CD4-positive, alpha-beta T cell treated with Interleukin-21 for 1 hour (primary cell): ENCODE measurements at places on chromosomes 7 and 10.
A peak's percentile ranks its signal among the peaks of the same experiment; 100 is the strongest.

GRCh38 chr7:132511387-132511786 lies 64.9 kb downstream of the PLXNA4 start:
- no peak for DNase-seq

DNA sequence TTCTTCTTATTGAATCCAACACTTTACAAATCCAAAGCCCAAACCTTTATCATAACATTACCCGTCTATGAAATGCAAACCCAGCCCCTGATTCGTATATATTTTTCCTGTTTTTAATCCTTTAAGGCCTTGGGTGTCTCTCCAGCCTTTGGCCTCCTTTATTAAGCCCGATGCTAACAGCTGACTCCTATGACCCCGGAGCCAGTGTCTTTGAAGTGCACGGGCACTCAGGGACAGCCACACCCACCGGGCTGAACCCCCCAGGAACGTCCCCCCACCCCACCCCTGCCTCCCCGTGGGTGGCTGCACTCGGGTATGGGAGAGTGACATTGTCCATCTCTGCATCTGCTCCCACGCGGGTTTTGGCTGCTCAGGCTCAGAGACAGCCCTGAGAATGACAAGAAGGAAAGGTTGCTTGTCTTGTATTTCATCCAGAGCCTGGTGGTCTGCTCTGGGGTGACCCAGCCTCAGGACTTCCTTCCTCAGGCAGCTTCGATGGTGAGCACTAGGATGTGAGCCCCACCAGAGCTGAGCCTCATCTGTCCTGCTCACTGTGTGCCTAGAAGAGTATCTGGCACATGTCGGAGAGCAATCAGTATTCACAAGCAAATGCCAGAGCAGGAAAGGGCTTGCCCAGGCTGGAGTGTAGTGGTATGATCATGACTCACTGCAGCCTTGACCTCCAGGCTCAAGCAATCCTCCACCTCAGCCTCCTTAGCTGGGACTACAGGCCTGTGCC lies 210.4 kb downstream of the SKIDA1 start:
- DNase-seq, result no peak

DNA sequence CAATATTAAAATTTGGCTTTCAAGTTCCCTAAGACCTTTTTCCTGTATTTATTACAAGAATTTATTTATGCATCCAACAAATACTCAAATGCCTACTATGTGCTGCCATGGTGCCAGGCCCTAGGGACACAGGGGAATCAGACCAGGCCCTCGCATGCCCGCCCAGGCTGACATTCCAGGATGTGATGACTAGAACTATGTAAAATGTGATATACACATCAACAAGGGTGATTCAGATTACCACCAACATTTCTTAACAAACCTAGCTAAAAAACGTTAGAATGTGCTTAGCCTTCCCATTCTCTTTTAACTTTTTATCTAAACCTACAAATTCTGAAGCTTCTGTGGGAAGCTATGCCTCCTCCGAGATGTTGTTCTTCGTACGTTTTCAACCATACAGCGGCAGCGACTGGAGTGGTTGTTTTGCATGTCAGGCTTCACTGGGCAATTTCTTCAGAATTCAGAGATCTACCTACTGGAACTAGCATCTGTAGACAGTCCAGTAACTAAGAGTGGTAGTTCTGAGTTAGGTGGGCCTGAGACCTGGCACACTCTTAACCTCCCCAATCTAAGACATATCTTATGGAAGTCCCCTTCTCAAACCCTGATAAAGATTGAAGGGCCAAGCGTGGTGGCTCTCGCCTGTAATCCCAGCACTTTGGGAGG lies 22.1 kb downstream of the GNA12 start:
- no peak for DNase-seq

DNA sequence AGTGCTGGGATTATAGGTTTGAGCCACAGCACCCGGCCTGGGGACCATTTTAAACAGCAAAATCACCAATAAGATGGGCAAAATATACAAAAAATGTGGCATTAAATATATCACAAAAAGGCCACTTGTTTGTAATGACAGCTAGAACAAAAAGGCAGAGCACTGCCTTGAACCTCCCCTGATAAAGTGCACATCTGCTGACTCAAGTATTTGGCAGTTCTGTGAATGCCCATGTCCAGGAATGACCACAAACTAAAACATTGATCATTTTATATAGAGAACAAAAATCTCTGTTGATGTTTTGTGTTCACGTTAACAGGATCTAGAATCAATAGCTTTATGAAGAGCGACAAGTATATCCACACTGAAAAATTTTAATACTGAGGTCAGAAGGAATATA lies 21.5 kb downstream of the HERC4 start:
- DNase-seq, result no peak

DNA sequence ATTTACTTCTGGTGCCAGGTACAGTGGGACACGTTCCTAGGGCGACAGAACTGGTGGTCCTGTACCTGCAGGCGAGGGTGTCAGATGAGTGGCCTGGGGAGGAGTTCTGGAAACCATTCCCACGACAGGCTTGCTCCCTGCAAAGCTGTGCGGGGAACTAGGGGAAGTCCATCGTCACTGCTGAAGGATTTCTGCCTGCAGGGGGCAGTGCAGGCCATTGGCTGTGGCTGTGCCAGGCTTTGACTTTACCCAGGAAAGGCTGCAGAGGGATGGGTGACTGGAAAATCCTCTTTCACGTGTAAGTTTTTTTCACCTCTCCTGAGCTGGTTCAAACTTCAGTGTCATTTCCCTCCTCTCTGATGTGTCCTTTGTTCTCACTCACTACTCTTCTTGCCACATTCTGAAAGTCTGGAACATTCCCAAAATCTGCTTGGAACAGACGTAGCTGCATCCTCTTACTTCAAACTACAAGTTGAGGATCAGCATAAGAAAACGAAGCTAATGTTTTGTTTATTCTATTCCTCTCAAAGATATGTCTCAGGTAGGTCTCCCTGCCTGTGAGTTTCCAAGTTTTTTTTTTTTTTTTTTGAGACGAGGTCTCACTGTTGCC lies 126.5 kb downstream of the SH2D4B start:
- DNase-seq, result peak; percentile 28

DNA sequence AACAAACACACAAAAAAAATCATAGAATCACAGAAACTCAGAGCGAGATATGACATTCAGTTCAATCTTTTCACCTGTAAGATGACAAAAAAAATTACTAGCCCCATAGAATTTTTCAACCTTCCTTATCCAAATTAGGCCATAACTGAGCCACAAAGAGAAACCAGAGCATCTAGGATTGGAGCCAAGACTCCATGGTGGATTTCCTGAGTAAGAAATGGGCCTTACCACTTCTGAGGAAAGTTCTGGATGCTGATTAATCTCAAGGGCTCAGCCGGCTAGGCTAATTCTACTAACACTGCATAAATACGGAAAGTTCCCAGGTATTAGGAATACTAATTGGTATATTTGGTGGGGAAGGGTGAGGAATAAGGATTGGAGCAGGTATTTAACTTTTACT lies 16.8 kb downstream of the LIPM start:
- no peak for DNase-seq

DNA sequence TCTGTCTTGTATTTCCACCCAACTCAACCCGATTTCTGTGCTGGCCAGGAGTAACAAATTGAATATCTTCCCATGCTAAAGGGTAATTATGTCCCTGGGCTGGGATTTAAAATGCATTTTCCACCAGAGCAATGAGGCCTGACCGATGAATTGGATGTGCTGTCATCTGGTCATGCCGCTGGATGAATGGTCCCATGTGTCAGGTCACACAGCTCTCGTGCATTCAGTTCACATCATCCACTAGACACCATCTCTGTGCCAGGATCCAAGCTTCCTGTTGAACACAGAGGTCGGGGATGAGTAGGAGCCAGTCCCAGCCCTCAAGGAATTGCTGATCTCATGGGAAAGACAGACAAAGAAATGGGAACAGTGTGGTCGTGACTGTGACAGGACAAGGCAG lies 200.8 kb downstream of the ADRA2A start:
- DNase-seq, result no peak

- no peak for DNase-seq
Observed at GRCh38 chr10:58919927-58920654, 256.4 kb upstream of the PHYHIPL start.

- no peak for DNase-seq
Observed at GRCh38 chr7:57178768-57179139, 46.5 kb upstream of the ZNF479 start.

GRCh38 chr7:159172400-159172799 lies 27.7 kb upstream of the VIPR2 start:
- no peak for DNase-seq

DNA sequence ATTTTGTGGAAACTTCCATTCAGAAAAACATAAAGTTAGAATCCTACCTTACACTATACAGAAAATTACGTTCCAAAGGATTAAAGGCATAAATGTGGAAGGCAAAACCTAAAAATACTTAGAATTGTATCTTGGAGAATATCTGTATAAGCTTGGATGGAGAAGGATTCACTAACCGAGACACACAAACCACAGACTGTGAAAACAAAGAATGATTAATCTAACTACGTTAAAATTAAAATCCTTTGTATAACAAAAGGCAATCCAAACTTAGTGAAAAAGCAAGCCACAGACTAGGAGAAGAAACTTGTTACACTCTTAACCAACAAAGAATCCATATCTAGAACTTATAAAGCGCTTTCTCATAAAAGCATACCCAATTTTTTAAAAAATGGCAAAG lies 678.8 kb downstream of the INHBA start:
- DNase-seq, result no peak

DNA sequence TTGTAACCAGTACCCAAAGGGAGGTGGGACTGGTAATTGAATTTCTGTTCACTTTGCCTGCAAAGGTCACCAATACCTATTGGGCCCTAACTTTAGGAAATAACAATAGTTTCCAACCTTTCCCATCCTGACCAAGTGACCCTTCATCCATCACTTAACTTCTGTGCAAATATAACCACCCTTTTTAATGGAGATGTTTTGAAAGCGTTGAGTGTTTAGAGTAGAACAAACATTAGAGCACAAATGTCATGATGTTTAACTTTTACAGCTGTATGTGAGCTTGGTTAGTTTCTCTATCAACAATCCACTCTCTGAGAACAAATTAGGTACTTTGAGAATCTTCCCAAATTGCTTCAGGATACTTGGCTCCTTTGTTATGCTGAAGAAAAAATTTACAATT lies 66.4 kb downstream of the MET start:
- no peak for DNase-seq

DNA sequence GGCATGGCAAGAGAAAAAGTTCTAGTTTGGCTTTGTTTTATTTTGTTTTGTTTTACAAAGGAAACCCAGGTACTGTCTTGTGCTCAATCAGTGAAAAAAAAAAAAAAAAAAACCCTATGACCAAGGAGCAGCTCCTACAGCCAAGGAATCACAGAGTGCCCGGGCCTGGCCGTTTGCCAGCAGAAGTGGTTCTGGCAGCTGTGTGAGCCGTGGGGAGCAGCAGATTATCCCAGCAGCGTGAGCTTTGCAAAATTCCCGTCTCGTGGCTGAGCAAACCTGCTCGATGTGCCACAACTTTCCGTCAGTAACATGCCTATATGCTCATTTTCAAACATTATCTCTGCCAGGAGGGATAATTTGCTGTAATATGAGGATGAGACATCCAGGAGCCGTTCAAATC lies 293.7 kb downstream of the POU6F2 start:
- DNase-seq, result no peak

GRCh38 chr7:148318838-148319237 lies 271.7 kb upstream of the C7orf33 start:
- no peak for DNase-seq

GRCh38 chr10:86261941-86262687 lies 104.5 kb downstream of the GRID1 start:
- DNase-seq, result no peak

DNA sequence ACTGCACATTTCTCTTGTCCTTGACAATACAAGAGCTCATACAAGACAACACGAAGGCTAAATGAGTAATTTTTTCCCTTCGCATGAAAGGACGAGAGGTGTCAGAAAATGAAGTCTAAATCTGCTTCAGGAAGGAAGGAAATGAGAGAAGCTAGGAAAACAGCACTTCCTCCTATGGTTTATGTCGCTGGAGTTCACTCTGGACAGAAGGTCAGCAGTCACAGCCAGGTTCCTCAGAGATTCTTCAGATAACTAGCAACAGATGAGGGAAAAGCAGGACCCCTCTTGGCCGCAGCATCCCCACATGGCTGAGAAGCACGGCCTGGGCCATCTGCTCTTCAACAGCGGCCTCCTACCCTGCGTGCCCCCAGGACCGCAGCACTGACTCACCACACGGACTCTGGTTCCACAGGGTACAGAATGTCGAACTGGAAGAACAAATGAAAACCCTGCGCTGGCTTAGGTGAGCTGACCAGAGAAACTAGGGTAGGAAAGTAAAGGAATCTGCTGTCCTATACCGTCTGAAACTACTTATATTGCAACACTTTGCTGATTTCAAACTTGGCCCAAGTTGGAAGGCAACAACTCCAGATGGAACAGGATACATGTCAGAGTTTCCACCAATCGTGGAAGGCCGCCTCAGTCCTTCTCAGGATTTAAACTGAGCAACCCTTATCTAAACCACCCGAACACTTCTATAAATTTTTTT lies 26.3 kb downstream of the DNMBP start:
- DNase-seq, result no peak

DNA sequence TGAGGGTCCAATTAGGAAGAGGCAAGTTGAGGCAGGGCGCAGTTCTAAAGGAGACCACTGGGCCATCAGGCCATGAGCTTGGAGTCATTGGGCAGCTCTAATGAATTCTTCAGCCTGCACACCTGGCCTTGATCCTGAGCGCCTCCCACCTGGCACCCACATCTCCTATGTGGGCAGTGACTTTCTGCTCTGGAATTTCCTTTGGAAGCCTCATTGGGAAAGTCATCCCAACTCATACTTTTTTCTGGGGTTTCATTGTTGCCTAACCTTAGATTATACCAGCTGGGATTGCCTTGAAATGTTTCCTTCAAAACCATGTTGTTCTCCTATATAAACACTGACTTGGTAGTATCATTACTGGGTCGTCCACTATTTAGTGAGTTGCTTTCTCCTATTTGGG lies 54.1 kb downstream of the PLPP4 start:
- no peak for DNase-seq

DNA sequence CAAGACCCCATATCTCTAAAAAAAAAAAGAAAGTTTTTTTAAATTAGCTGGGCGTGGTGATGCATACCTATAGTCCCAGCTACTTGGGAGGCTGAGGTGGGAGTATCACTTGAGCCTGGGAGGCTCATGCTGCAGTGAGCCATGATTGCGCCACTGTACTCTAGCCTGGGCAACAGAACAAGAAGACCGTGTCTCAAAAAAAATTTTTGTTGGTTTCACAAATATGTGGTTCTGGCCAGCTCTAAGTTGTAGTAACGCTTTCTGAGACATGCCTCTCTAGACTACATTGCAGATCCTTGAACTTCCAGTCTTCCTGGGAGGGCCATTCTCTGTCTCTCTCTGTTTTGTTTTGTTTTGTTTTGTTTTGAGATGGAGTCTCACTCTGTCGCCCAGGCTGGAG lies 24.6 kb upstream of the RHBDD2 start:
- DNase-seq, result no peak
